ENCODE measurements at places on chromosomes 6 and 20.

DNA sequence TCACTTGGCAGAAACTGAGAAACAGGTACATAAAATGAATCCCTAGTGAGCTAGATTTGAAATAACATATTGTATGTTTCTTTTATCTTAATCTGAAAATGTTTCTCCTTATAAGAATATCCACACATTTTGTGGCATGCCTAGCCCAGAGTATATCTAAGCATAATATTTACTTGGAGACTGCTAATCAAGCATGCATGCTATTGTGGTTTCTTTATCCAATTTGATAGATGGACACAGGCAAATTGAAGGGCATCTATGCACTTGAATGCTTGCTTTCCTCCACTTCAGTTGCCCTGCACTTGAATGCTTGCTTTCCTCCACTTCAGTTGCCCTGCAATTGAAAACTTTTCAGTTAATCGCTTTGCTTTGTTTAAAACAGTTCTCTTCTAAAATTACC is 729.8 kb downstream of the TBC1D32 start:
- DNase-seq: no peak

DNA sequence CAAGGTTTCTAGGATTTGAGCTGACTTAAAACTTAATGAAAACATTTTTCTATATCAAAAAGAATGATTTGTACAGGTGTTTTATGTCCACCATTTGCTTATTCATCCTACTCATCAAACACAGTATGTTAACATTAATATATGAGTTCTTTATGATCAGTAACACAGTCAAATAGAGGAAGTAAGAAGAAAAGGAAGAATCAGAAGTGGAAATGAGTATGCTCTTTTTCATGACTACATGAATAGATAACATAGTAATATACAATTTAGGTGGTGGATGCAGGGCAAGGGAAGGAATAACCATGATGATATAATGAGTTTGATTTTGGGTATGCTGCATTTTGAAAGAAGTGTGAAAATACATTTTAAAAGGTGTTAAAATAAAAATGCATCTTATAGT is 16.5 kb downstream of the KPNA5 start:
- DNase-seq: no peak

DNA sequence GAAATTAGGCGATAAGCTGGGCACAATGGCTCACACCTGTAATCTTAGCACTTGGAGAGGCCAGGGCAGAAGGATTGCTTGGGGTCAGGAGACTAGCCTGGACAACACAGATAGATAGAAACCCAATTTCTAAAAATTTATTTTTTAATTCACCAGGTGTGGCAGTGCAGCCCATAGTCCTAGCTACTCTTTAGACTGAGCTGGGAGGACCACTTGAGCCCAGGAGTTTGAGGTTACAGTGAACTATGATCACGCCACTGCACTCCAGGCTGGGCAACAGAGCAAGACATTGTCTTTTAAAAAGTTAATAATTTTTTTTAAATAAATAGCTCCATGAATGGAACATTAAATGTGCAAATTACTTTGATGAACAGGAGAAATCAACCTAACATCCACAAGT is 8.2 kb downstream of the ZNF318 start:
- no peak for DNase-seq

- no peak for DNase-seq
Measured at GRCh38 chr6:22098601-22099031, 198.2 kb downstream of the PRL start.

GRCh38 chr20:47206962-47207641 is 149.4 kb downstream of the ZMYND8 start:
- no peak for DNase-seq

DNA sequence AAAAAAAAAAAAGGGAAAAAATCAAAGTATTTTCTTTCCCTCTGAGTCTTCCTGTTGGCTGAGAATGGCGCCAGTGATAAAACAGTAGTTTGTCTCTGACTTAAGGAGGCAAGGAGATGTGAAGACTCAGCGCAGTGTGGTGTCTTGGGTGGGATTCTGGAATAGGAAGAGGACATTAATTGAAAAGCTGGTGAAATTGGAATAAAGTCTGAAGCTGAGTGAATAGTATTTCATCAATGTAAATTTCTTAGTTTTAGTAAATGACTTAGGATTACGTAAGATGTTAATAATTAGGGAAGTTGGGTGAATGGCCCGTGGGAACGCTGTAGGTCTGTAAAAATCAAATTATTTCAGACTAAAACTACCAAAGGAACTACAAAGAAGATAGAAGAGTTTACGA is 122.8 kb upstream of the ZNF217 start:
- DNase-seq: no peak

DNA sequence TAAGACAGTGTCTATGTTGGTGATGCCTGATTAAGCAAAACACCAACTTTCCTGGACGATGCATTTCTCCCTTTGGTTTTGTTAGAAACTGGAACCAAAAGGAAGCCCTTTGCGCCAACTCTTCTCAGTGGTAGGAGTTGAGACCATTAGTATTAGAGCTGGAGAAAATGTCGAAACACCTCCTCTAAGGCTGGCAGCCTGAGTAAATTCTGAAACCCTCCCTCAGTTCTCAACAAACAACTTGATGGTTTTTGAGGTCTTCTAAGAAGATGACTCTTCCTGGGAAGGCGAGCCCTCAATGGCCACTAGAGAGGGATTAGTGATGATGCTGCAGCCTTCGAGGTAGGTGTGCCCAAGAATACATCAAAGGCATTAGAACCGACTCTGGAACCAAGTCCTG is 78.4 kb upstream of the CCN6 start:
- DNase-seq: no peak
